Esophagus squamous epithelium (tissue), 5 donors: ENCODE measurements at places on chromosomes 6 and 20. TPM values are rescaled to one million over a fixed set of nuclear protein-coding genes. Genes with fewer than 3 reads are reported as not detected.

DNA sequence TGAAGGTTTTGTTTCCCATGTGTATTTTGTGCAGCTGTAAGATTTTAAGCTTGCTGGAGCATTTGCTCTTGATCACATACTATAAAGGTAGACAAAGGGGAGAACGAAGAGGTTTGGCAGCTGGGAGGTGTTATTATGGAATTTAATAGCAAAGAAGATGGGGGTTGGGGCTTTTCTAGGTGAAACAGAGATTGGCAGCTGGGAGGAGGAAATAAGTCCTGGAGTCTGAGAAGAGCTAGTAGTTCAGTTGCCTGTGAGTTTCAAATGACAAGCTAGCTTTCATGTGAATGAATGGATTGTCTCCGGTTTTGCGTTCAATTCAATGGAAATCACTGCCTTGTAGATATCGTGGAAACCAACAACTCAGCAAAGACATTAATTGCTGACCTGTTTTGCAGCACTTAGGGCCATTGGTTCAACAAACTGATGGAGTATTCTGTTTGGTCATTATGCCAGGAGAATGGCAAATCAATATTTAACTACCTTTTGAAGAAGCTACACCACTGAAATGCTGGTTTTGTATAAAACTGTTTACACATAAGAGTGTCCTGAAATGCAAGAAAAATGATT is 38.1 kb upstream of the FLRT3 start:
- no peak for DNase-seq
- no peak overlapping the region for H3K4me3 ChIP-seq
- H3K27ac ChIP-seq, result no peak overlapping the region
- H3K36me3 ChIP-seq, result no peaks in the 10 kb centered on the region
- no peaks in the 10 kb centered on the region for H3K4me1 ChIP-seq

DNA sequence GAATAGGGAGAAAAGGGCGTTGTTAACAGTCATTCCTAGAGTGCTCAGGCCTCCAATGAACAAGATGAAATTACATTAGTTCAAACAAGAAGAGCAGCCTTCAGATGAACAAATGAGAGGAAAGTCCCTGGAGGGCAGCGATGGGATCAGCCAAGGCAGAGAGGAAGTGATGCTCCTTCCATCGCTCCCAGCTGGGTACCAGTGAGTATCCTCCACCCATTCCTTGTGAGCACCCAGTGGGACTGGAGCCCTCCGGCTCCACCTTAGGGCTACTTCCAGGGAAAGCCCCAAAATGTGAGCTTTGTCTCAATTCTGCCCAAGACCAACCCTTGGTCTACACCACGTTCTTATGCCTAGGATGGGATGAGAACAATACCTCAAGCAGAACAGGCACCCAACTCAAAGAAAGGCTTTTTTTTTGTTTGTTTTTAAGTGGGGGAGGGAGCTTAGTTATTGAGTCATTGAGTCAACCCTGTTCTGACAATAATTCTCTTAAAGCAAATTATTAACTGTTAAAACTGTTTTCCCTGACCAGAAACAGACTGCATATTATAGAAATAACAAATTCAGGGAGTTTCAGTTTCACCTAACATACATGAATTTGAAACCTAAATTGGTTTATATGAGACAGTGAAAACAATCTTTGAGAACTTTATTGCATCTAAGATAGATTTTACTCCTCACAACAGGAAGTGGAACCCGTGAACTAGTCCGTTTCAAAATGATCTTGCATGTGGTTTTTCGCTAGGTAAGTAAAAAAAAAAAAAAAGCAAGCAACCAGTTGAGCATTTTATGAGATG is 106.9 kb downstream of the IPCEF1 start:
- H3K36me3 ChIP-seq, result no peaks in the 10 kb centered on the region
- no peaks in the 10 kb centered on the region for H3K27me3 ChIP-seq
- H3K27ac ChIP-seq, result peak overlapping the region; percentile 69
- DNase-seq, result no peak
- H3K4me1 ChIP-seq, result no peaks in the 10 kb centered on the region
- H3K4me3 ChIP-seq, result no peak overlapping the region

DNA sequence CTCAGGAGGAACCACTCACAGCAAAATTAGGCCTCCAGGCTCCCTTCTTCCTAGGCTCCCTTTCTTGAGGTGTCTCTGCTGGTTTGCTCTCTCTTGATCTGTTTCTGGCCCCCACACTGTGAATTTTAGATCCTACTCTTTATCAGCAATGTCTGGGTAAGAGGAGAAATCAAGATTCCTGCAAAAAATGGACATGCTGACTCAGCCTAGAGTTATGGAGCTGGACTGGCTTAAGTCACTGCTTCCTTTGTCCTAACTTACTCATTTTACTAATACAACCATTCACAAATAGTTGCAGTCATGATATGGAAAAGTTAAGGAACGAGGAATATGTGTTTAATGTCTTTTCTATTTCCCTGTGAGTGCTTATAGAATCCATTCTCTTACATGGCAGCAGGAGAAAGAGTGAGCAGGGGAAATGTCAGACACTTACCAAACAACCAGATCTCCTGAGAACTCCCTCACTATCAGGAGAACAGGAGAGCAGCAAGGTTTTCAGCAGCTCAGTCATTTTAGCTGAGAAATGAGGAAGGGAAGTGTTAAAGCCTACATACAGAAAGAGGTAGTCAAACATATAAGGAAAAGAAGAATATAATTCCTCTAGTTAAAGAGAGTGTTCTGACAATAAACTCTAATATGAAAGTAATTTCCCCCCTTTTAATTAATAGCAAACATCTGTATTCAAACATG is 160.8 kb downstream of the PDE7B start:
- DNase-seq, result no peak
- no peak overlapping the region for H3K4me3 ChIP-seq
- no peaks in the 10 kb centered on the region for H3K36me3 ChIP-seq
- H3K27me3 ChIP-seq, result no peaks in the 10 kb centered on the region
- no peak overlapping the region for H3K27ac ChIP-seq
- H3K4me1 ChIP-seq, result no peaks in the 10 kb centered on the region

THEMIS gene
- 0.79 TPM for total RNA-seq
